NCI-H510A (cell line): ENCODE measurements at places on chromosomes 7 and 10.

DNA sequence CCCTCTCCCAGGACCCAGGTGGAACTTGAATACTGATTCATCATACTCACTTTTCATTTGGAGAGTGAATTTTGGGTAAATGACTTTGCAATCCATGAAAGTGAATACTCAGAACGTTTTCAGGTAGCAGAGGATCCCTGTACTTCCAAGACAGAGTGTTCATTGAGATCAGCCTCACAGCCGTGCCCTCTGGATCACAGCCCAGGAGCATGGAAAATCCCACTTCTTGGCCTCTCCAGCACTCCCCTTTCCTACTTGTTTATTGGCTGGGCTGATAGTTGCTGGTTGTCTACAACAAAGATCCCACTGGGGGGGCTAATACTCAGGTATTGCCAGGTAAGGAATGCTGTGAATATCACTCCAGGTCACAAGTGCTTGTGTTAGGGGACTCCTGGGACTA is 5.9 kb downstream of the GCK start:
- DNase-seq = no peak

DNA sequence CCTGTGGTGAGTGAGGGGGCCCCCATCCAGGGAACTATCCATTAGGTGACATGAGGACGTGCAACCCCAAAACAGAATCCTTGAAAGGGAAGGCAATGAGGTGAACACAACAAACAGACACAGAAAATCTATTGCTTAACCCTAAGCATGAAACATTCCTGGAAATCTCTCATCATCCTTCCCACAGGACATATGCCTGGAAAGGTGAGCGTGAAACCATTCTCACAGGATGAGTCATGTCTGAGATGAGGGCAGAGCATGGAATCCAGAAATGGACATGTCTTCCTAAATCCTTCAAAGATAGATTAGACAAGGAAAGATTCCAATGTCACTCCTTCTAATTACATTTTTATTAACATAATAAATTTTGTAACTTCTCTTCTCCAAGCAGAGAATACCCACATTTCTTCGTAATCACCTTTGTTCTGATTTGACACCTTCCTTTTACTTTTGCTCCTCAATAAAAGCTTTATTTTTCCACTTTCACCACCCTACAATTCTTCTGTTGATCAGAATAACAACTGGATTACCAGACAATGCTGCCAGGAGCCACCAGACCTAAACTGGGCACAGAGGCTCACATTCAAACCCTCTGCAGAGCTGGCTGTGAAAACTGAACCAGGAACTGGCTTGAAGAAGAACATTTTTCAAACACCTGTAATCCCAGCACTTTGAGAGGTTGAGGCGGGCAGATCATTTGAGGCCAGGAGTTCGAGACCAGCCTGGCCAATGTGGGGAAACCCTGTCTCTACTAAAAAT is 67.2 kb downstream of the COBL start:
- no peak for DNase-seq

GRCh38 chr10:105675333-105675732 is 1034.2 kb downstream of the SORCS3 start:
- no peak for DNase-seq

DNA sequence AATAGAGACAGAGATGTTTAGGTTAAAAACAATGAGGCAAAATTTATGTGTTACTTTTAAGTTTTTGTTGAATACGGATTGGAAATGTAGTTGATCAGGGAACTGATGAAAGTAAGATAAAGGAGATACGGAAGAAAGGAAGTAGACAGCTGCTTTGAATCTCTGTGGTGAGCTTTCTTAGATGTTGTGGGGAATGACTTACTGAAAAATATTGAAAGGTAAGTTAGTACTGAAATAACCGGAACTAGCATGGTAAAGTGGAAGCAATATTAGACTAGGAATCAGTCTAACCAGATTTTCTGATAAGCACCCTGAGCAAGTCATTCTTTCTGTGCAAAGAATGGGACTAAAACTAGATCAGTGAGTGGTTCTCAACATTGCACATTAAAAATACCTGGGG is 34.8 kb downstream of the LUC7L2 start:
- DNase-seq = no peak

DNA sequence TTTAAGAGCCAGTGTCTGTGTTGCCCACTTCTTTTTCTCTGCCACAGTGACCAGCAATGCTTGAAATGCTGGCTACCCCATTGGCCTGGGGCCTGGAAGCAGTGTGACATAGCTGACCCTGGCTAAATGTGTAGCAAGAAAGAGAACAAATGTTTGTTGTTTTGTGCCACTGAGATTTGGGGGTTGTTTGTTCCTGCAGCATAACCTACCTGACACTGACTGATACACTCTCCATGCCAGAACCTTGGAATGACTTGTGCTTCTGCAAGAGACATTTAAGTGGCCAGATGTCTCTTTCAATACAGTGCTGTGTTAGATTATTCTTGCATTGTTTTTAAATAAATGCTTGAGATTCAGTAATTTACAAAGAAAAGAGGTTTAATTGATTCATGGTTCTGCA is 411.5 kb downstream of the TYW1 start:
- DNase-seq = no peak

- DNase-seq = no peak
Observed at GRCh38 chr7:106895246-106895864, 30.3 kb downstream of the PIK3CG start.

DNA sequence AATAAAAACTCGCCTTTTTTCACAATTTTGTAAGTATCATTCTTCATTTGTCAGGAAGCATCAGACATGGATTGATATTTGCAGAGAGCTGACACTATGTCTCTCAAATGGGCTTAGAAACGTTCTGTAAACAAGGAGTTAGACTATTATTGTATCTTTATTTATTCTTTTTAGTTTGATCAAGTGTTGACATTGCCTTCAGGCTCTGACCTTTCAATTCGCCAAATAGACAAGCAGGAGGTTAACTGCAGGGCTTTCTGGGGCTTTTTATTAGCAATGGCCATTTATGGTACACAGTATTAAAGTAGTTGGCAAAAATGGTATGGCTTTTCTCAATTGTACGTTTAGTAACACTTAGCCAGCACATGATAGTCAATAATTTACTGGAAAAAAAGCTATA is 221.7 kb downstream of the ZWINT start:
- no peak for DNase-seq

GRCh38 chr10:69648461-69648860 is 18.4 kb downstream of the FAM241B start:
- no peak for DNase-seq

GRCh38 chr10:3875842-3876235 is 90.8 kb upstream of the KLF6 start:
- DNase-seq = no peak

GRCh38 chr10:4617589-4617988 is 208.4 kb upstream of the AKR1E2 start:
- DNase-seq = no peak

- DNase-seq = no peak
Observed at GRCh38 chr7:99395616-99396327, 12.6 kb downstream of the PDAP1 start.

DNA sequence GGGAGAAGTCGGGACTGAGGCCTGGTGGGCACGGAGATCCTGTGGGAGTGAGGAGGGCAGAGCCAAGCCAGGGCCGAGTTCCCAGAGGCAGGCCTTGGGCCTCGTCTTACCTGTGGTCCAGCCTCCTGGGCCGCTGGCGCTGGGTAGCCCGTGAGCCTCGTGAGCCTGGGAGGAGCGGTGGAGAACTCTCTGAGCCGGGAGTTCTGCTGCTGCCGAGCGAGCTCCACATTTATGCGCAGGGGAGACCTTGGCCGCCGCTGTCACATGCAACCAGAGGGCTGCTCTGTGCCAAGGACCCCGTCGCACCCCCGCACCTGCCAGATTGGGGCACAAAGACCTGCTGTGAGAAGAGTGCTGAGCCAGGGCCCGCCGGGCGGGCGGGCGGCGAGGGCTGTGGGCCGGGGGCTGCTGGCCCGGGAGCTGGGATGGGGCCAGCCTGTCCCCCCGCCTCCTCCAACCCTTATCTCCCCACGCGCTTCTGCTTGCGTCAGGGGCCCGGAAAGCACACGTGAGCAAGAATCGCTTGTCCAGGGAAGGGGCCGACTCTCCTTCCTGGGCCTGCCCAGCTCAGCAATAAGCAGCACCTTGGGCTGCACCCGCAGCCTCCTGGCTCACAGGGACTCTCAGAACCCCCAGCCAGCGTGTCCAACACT is 10.2 kb downstream of the VENTX start:
- no peak for DNase-seq

- no peak for DNase-seq
Observed at GRCh38 chr10:54772468-54773122, 28.4 kb downstream of the PCDH15 start.

GRCh38 chr10:69659241-69660038 is 29.4 kb downstream of the FAM241B start:
- no peak for DNase-seq

DNA sequence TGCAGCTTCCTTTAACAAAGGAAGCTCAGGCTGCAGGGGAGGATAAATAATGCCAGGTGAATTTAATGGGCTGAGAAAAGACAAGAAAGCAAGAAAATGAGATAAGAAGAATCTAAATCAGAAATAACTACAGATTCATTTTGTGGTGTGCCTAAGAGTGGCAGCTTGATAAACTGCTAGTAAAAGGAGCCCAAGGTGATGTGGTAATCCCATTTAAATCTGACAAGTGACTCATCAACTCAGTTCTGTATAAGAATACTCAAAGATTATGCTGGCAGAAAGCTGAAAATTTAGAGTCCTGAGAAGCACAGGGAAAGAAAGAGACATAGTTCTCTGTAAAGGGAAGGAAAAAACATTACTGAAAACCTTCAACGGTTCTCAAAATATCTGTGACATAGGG is 109.4 kb upstream of the PDE1C start:
- no peak for DNase-seq

DNA sequence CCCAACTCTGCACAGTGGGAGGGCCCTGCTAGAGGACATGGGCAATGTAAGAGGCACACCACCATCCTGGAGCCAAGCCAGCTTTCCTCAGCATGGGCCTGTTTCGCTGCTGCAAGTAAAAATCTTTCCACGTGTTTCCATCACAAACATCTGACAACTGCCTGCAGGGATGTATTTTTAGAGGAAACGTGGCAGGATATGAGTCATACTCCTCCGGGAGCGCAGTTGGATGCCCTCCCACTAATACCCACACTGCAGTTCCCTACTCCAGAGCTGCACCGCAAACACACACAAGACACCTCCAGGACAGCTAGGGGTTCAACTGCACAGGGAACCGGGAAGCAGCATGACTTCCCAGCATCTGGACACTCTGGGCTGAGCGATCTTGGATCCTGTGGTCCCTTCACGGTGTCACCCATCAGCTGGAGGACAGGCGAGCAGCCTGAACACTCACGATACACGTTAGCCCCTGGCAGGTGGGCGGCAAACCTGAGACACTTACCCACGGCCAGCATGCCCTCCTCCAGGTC is 26.1 kb downstream of the PLAC9 start:
- DNase-seq = peak; percentile 7

DNA sequence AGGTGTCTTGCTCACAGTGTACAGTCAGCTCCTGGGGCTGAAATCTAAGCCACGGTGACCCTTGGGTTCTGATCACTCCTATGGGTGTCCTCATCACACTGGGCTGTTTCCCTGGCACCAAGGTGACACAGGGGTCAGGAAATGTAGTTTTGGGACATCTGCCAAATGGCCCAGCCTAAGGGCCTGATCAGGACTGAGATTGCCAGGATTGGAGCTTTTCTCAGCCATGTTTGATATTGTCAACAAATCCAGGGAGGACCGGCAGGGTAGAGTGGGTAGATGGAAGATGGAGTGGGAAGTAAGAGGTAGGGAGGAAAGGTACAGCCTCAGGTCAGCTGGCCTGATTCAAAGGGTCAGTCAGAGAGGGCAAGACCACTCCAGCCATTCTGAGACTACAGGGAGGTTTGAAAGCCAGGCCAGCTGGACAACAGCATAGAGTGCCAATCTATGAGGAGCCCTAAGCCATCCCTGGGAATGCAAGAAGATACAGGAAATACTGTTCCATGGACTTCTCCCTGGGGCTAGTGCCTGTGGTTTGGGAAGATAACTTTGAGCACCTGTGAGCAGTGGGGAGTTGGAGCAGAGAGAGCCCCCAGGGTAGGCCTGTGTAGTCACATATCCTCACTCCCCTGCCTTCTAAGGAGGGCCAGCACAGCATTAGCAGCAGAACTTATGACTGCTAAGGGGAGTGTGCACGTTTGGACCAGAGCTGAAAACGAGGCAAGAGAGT is 377.3 kb upstream of the ZMIZ1 start:
- DNase-seq = no peak

- DNase-seq = peak; percentile 70
Observed at GRCh38 chr7:130441408-130441869, 623 bp upstream of the CEP41 start.

- no peak for DNase-seq
Observed at GRCh38 chr10:88289342-88289741, 293.8 kb downstream of the RNLS start.

DNA sequence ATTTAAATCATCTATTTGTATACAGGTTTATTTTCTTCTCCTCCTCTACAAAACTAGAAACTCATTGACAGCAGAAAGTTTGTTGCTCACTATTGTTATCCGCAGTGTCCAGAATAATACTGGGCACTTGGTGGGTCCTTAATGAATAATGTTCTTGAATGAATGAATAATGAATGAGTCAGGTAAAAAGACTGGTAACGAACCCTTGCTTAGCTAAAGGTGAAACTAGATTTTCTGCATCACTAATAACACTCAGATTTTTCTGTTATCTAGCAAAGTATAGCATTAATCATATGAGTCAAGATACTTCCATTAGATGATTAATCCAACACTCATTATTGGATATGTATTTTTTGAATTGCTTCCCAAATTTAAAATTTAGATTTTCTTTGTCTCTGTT is 953.2 kb downstream of the SORCS3 start:
- no peak for DNase-seq

DNA sequence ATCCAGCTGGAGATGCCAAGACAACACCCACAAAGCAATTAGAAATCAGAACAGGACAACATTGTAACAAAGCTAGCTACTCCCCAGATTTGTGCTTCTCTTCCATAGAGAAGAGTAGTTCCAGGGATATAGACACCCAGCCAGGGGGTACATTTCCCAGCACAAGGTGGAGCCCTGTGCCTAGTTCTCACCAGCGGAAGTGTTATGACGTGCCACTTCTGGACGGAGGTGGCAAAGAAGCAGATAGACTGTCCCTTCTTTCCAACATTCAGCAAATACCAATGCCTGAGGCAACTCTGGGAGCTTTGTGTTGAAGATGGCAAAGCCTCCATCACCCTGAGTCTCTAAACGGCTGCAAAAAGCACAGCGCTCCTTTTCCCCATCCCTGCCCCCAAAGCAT is 23.4 kb upstream of the GSAP start:
- DNase-seq = peak; percentile 23

- DNase-seq = no peak
Observed at GRCh38 chr7:114962441-114962840, 40.5 kb downstream of the MDFIC start.

GRCh38 chr10:51599647-51600046 is 99.7 kb downstream of the CSTF2T start:
- no peak for DNase-seq

GRCh38 chr7:103149808-103150180 is 895 bp upstream of the NAPEPLD start:
- DNase-seq = no peak

- DNase-seq = no peak
Observed at GRCh38 chr7:44824894-44825526, 22.9 kb downstream of the H2AZ2 start.
